ENCODE measurements at places on chromosomes 1 and 21.

DNA sequence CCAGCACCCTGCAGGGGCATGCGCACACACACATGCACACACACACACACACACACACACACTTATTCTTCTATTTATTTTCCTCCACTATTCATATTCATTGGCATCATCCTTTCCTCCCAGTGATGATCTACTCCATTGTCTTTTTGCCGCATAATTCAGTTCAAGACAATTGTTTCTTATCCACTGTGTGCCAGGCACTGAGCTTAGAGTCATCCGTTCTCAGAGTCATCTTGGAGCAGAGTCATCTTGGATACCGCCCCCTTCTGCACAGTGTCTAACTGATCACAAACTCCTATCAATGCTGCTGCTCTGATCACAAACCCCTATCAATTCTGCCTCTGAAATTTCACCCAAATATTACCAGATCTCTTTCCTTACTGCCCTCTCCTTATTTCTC is 102.8 kb upstream of the PROX1 start:
- no peak for DNase-seq

- no peak for DNase-seq
These were observed 309.7 kb upstream of the ZRANB2 start for GRCh38 chr1:71390518-71390917.

DNA sequence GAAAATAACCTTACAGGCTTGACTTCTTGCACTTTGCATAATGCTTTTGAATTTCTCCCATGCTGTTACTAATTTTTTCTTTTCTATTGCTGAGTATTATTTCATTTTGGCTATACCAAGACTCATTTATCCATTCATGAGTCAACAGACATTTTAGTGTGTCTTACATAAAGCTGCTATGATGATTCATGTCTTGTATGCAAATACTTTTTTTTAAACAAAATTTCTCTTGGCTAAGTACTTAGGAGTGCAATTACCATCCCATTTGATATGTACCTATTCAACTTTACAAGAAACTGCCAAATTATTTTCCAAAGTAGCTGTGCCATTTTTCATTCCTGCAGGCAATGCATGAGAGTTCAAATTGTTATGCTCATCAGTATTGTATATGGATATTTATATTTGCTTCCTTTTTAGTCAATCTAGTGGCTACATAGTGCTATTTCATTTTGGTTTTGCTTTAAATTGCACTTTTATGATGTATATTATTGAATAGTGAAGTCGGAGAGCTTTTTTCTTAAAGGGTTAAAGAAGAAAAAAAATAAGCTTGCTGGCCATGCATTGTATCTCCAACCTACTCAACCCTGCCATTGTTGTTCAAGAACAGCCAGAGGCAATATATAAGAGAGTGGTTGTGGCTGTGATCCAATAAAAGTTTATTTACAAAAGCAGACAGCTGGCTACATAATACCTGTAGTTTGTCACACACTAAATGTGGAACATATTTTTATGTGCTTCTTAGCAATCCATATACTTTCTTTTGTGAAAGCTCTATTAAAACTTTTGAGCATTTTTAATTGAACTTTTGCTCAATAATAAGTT is 862.8 kb downstream of the KCNT2 start:
- no peak for DNase-seq

GRCh38 chr1:67431869-67432578 is 1.8 kb upstream of the SERBP1 start:
- no peak for DNase-seq

DNA sequence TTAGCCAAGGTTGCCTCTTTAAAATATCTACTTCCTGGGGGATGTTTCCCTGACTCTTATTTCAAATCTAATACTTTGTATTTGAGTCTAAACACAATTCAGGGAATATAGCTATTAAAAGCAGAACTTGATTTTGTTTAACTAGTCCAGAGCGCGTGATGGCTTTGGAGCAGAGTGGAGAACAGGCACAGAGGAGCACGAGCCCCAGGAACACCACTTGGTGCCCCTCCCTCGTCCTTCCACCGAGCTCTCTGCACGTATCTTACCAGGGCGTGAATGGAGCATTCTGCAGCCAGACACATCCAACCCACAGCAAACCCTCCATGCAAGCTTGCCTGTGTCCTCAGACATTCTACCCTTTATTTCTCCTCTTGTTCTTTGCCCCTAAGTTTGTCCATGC is 14.1 kb downstream of the KIF26B start:
- DNase-seq = no peak

DNA sequence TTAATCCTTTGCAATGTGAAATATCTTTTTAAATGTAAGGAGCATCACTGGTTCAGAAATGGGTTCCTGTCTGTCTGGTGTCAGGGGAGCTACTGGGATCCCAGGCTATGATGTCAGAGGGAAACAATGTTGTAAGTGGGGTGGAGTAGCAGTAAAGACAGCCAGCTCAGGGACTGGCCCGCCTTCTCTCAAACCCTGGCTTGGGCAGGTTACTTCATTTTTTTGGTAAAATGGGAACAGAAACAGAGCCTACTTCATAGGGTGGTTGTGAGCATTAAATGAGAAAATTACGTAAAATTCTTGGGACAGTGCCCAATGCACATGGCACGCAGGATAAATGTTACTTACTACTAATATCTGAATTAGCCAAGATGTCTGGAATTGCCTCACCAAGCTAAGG is 30.7 kb upstream of the IL20 start:
- DNase-seq = no peak

GRCh38 chr1:28642056-28642846 is 616 bp downstream of the TAF12 start:
- peak; percentile 21 for DNase-seq

Measured in kidney capillary endothelial cell (primary cell).